Activated CD4-positive, alpha-beta T cell treated with anti-CD3 and anti-CD28 coated beads, Interleukin-2, Interleukin-6, amounts not matched to agents 100 ng/mL and 50 ng/mL, durations not matched to agents 16 hours and 8 hours (primary cell): ENCODE measurements at places on chromosomes 4 and X.

- no peak for DNase-seq
These were observed 45.0 kb downstream of the PIR start for GRCh38 chrX:15448010-15448639.

GRCh38 chr4:87236861-87237260, 16.4 kb upstream of the KLHL8 start:
- no peak for DNase-seq

- DNase-seq, result no peak
These were observed 289.5 kb downstream of the SMARCA1 start for GRCh38 chrX:129233786-129234185.

DNA sequence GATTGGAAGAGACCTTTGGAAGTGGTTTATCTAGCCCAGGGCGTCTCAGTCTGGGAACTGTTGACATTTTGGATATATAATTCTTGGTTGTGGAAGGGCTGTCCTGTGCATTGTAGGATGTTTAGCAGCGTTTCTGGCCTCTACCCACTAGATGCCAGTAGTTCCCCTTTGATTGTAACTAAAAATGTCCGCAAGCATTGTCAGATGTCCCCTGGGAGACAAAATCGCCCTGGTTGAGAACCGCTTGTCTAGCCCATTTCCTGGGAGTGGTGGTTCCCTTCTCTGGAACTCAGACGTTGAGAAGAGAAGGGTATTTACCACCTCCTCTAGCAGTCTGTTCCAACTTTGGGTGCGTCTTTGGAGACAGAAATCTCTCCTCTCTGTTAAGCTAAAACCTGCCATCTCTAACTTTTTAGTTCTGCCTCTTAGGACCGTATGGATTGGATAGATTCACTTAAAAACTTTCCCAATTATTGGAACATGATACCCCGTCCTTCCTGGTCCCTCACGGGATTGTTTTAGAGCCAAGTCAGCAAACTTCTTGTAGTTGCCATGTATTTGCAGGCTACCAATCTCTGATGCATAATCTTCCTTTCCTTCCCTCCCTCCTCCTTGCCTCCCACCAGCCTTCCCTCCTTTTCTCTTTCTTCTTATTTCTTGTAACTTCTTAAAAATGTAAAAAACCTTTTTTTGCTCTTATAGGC, 13.9 kb downstream of the TMEM165 start:
- DNase-seq, result no peak

- no peak for DNase-seq
These were observed 33.7 kb downstream of the GABRB1 start for GRCh38 chr4:47065051-47065481.

- DNase-seq, result peak; percentile 55
These were observed 98.8 kb upstream of the IQCM start for GRCh38 chr4:149914119-149915115.

- no peak for DNase-seq
These were observed 110.8 kb upstream of the TRIM2 start for GRCh38 chr4:153093396-153093795.

- DNase-seq, result peak; percentile 8
These were observed 423.3 kb downstream of the MAGEE1 start for GRCh38 chrX:76850851-76851250.

- DNase-seq, result peak; percentile 87
These were observed 60.9 kb downstream of the LEF1 start for GRCh38 chr4:108107729-108108382.
